ENCODE measurements at places on chromosomes 7 and 10. TPM values are rescaled to one million over a fixed set of nuclear protein-coding genes. Genes with fewer than 3 reads are reported as not detected.

The DBNL gene
- total RNA-seq, result 140 TPM

The TFPI2 gene
- total RNA-seq, result 86.2 TPM

The NKX2-3 gene
- not detected for total RNA-seq

The SLC26A3 gene
- not detected for total RNA-seq

The CRYGN gene
- total RNA-seq, result not detected

The CYP3A7 gene
- not detected for total RNA-seq

The C10orf53 gene
- total RNA-seq, result not detected

The HMX2 gene
- total RNA-seq, result not detected

The ABCB1 gene
- total RNA-seq, result 0.57 TPM

The SPDYE8 gene
- total RNA-seq, result not detected

The LLCFC1 gene
- not detected for total RNA-seq

The SFTPA1 gene
- not detected for total RNA-seq

The ZNF853 gene
- 0.65 TPM for total RNA-seq

The GRM3 gene
- total RNA-seq, result not detected

The SLC26A5 gene
- 0.33 TPM for total RNA-seq

The CALML3 gene
- total RNA-seq, result not detected

The ODAD2 gene
- 0.98 TPM for total RNA-seq

The PON1 gene
- total RNA-seq, result not detected

The INSYN2A gene
- total RNA-seq, result not detected

The GIMAP8 gene
- 49.6 TPM for total RNA-seq

The SORBS1 gene
- total RNA-seq, result 1.1 TPM

The TACC2 gene
- 18.5 TPM for total RNA-seq

The SIRT1 gene
- 9.6 TPM for total RNA-seq

The ADIRF gene
- 11.4 TPM for total RNA-seq

The MTERF1 gene
- total RNA-seq, result 8.8 TPM

The ANKRD61 gene
- not detected for total RNA-seq

The SEMA3C gene
- total RNA-seq, result 0.33 TPM

The THSD7A gene
- total RNA-seq, result 36.6 TPM

The CAV1 gene
- total RNA-seq, result 1,540 TPM

The MAT1A gene
- total RNA-seq, result not detected

The ZSCAN25 gene
- total RNA-seq, result 13.1 TPM

The STEAP1B gene
- 37.2 TPM for total RNA-seq

The GRM8 gene
- total RNA-seq, result not detected

The SPAM1 gene
- total RNA-seq, result not detected

The SPDYE2B gene
- not detected for total RNA-seq
